ENCODE measurements at places on chromosomes 3 and 15. TPM values are rescaled to one million over a fixed set of nuclear protein-coding genes. Genes with fewer than 3 reads are reported as not detected.

Gene PRRT3
- 1.7 TPM for total RNA-seq

Gene ZBTB38
- 132 TPM for total RNA-seq

Gene CELF6
- total RNA-seq: 1.9 TPM

Gene ACSBG1
- total RNA-seq: not detected

- H3K4me1 ChIP-seq: no peaks in the 10 kb centered on the region
- no peaks in the 10 kb centered on the region for H3K36me3 ChIP-seq
- DNase-seq: no peak
- no peak overlapping the region for H3K4me3 ChIP-seq
- H3K27ac ChIP-seq: no peak overlapping the region
These were observed 2.4 kb downstream of the BSN start for GRCh38 chr3:49556500-49557275.

DNA sequence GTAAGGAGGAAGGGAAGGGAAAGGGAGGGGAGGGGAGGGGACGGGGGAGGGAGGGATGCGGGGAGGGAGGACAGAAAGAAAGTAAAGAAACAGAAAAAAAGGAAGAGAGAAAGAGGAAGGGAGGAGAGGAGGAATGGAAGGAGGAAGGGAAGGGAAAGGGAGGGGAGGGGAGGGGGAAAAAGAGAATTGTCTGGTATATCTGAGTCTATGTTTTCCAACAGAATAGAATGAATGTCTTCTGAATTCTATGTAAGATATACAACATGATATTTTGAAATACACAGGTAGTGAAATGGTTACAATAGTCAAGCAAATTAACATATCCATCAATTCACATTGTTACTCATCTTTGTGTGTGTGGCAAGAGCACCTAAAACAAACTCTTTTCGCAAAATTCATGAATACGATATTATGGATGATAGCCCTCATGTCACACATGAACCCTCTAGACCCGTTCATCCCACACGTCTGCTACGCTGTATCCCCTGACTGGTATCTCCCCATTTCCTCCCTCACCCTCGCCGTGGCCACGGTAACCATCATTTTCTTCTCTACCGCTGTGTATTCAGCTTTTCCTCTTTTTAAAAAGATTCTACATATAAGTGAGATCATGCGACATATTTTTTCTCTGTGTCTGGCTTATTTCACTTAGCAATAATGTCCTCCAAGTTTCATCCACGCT lies 168.9 kb downstream of the XXYLT1 start:
- H3K4me3 ChIP-seq: no peak overlapping the region
- peak; percentile 17 for DNase-seq
- H3K27me3 ChIP-seq: no peaks in the 10 kb centered on the region
- no peaks in the 10 kb centered on the region for H3K36me3 ChIP-seq

GRCh38 chr3:117184574-117184973 lies 475.0 kb downstream of the TUSC7 start:
- H3K27me3 ChIP-seq: no peaks in the 10 kb centered on the region
- H3K27ac ChIP-seq: no peak overlapping the region
- no peak for DNase-seq
- no peaks in the 10 kb centered on the region for H3K4me1 ChIP-seq
- no peaks in the 10 kb centered on the region for H3K36me3 ChIP-seq

GRCh38 chr3:155026999-155027591 lies 53.0 kb upstream of the MME start:
- no peaks in the 10 kb centered on the region for H3K27me3 ChIP-seq
- no peak for DNase-seq
- no peak overlapping the region for H3K27ac ChIP-seq
- H3K36me3 ChIP-seq: no peaks in the 10 kb centered on the region

DNA sequence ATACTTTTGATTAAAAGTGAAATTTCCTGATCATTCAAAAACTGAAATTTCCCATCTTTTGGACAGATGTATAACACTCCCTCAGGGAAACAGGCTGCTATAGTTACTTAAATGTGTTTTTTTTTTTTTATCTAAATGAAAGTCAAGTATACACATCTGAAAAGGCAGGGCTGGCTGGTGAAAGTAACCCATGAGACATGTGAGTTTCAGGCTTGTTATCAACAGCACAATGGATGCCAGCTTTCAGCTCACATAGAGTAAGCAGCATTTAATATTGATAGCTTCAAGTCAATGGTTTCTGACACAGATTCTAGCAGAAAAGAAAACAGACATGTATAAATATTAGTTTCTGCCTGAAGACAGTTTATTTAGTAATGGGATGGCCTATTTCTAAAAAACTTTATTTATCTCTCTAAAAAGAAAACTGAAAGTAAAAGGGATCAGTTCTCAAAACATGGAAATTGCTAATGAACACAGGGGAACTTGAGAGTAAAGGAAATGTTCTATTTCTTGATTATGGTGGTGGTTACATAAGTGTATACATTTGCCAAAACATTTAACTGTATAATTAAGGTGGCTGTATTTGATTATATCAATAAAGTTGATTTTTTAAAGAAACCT lies 89.7 kb upstream of the CMC1 start:
- H3K4me1 ChIP-seq: no peaks in the 10 kb centered on the region
- H3K27me3 ChIP-seq: no peaks in the 10 kb centered on the region
- H3K4me3 ChIP-seq: no peak overlapping the region
- no peaks in the 10 kb centered on the region for H3K36me3 ChIP-seq
- no peak for DNase-seq
- no peak overlapping the region for H3K27ac ChIP-seq

DNA sequence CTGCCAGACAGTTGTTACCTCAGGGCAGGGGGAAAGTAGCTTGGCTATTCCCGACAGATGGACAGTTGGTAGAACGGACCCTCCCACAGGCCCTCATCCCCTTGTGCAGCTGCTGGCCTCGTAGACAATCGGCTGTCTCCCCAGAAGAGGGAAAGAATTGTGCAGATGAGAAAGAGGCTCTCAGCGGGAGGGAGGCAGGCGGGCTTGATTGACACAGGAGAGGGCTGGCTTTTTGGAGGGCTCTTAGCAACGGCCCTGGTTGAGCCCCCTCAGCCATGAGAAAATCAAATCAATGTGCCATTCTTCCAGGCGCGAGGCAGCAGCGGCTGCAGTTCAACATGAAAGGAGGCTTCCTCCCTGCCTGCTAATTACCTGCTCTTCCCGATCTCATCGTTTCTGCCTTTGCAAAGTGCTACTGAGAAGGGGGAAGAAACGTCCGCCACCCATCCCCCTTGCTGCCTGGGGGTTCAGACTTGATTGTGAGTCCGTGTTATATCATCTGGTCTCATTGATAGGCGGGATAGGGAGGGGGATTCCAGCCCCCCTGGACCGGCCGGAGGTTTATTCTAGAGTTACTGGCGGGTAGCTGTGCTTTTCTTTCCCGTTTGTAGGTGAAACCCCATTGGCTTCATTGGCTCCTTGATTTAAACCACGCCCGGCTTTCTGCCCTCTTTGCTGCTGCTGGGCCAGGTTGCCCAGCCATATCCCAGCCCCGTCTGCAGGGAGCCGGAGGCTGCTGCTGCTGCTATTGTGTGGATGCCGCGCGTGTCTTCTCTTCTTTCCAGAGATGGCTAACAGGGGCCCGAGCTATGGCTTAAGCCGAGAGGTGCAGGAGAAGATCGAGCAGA lies at the start of gene TAGLN3:
Gene TAGLN3 (plus strand): TSS at position 287 of the 848 bp plus-strand sequence. CDS start 501 bp downstream, at position 788.
- no peaks in the 10 kb centered on the region for H3K36me3 ChIP-seq
- DNase-seq: peak; percentile 75
- no peak within 1 kb of the TSS for H3K27ac ChIP-seq
- no peaks in the 10 kb centered on the region for H3K27me3 ChIP-seq
- peak within 1 kb of the TSS; percentile 22 for H3K4me3 ChIP-seq
- no peaks in the 10 kb centered on the region for H3K4me1 ChIP-seq

- H3K27me3 ChIP-seq: no peaks in the 10 kb centered on the region
- H3K36me3 ChIP-seq: no peaks in the 10 kb centered on the region
- H3K4me3 ChIP-seq: no peak overlapping the region
- H3K27ac ChIP-seq: no peak overlapping the region
- DNase-seq: no peak
These were observed 27.4 kb downstream of the MIX23 start for GRCh38 chr3:122355612-122356011.

DNA sequence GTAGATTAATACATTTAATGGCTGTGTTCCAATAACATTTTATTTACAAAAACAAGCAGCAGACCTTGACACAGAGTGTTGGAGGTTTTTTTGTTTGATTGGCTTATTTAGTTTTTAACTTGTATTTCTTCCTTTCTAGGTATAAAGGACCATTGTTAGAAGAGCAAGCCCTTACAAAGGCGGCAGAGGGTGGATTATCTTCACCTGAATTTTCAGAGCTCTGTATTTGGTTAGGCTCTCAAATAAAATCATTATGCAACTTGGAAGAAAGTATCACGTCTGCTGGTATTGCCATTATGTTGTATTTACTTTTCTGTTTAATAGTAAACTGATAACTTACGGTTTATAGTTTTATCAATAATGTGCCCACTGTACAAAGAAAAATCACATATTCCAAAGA lies 10.0 kb downstream of the FAM98B start:
- H3K36me3 ChIP-seq: no peaks in the 10 kb centered on the region
- no peak overlapping the region for H3K27ac ChIP-seq
- H3K4me1 ChIP-seq: no peaks in the 10 kb centered on the region
- no peak for DNase-seq

- H3K4me1 ChIP-seq: no peaks in the 10 kb centered on the region
- H3K36me3 ChIP-seq: no peaks in the 10 kb centered on the region
- no peak overlapping the region for H3K27ac ChIP-seq
- no peaks in the 10 kb centered on the region for H3K27me3 ChIP-seq
These were observed 1.8 kb downstream of the SLC6A1 start for GRCh38 chr3:10994306-10994705.

- DNase-seq: no peak
- no peaks in the 10 kb centered on the region for H3K4me1 ChIP-seq
- H3K27me3 ChIP-seq: no peaks in the 10 kb centered on the region
- H3K36me3 ChIP-seq: no peaks in the 10 kb centered on the region
These were observed 401.9 kb upstream of the IL12A start for GRCh38 chr3:159586571-159587202.

GRCh38 chr3:32198714-32199113 lies 39.8 kb upstream of the CMTM8 start:
- no peak overlapping the region for H3K27ac ChIP-seq
- no peak for DNase-seq
- no peaks in the 10 kb centered on the region for H3K36me3 ChIP-seq
- H3K4me3 ChIP-seq: no peak overlapping the region
- H3K27me3 ChIP-seq: no peaks in the 10 kb centered on the region

All from aorta (tissue), 5 donors.